ENCODE measurements at places on chromosomes 12 and 14. TPM values are rescaled to one million over a fixed set of nuclear protein-coding genes. Genes with fewer than 3 reads are reported as not detected.

Gene KRT3
- total RNA-seq = not detected

Gene TC2N
- total RNA-seq = 37.2 TPM

- H3K4me3 ChIP-seq = no peak overlapping the region
- no peaks in the 10 kb centered on the region for H3K27me3 ChIP-seq
- H3K4me1 ChIP-seq = no peaks in the 10 kb centered on the region
- no peak for DNase-seq
- H3K27ac ChIP-seq = no peak overlapping the region
Observed at GRCh38 chr12:89084751-89085150, 267.6 kb downstream of the DUSP6 start.

GRCh38 chr14:90045616-90046015 lies 16.2 kb upstream of the KCNK13 start:
- H3K27me3 ChIP-seq = no peaks in the 10 kb centered on the region
- no peak overlapping the region for H3K27ac ChIP-seq
- no peak for DNase-seq

Gene NFATC4
- total RNA-seq = 41.1 TPM

- no peak for DNase-seq
- no peak overlapping the region for H3K27ac ChIP-seq
- H3K4me3 ChIP-seq = no peak overlapping the region
- no peaks in the 10 kb centered on the region for H3K4me1 ChIP-seq
Observed at GRCh38 chr14:106294324-106294723, 767.9 kb downstream of the TMEM121 start.

- no peaks in the 10 kb centered on the region for H3K36me3 ChIP-seq
- no peaks in the 10 kb centered on the region for H3K27me3 ChIP-seq
- no peak overlapping the region for H3K4me3 ChIP-seq
- H3K27ac ChIP-seq = no peak overlapping the region
Observed at GRCh38 chr12:70507442-70507841, 129.8 kb downstream of the PTPRB start.

All from prostate gland (tissue), 2 donors.